ENCODE measurements at places on chromosomes 13 and 19. TPM values are rescaled to one million over a fixed set of nuclear protein-coding genes. Genes with fewer than 3 reads are reported as not detected.
A peak's percentile ranks its signal among the peaks of the same experiment; 100 is the strongest.

DNA sequence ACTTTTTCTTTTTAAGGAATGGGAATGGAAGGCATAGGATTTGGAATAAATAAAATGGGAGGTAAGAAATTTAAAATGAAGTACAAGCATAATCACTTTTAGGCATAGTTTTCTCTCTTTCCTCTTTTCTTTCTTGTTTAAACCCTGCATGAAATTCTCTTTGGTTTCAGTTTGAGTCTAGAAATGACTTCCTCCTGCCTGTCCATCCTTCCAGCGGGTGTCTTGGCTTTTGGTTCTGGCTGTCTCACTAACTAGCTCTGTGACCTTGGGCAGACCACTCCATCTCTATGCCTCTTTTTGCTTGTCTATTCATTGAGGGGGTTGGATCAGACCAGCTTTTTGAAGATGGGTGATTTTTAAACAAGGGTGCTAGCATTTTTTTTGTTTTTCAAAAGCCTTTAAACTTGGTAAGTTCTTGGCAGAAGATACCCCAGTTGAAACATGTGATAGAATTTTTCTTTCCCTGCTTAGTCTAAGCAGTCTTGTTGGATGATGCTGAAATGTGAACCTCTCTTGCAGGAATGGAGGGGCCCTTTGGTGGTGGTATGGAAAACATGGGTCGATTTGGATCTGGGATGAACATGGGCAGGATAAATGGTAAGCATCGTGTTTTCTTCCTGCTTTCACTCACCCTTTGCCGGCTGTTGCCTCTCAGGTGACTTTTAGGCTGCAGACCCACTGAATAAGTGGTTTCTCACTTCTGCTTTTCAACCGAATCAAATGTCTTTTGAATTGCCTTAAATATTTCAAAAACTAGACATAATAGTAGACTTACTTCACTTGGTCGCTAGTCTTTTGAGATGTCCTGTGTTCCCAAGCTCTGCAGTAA lies 28.6 kb downstream of the PRAM1 start:
- no peak for DNase-seq

DNA sequence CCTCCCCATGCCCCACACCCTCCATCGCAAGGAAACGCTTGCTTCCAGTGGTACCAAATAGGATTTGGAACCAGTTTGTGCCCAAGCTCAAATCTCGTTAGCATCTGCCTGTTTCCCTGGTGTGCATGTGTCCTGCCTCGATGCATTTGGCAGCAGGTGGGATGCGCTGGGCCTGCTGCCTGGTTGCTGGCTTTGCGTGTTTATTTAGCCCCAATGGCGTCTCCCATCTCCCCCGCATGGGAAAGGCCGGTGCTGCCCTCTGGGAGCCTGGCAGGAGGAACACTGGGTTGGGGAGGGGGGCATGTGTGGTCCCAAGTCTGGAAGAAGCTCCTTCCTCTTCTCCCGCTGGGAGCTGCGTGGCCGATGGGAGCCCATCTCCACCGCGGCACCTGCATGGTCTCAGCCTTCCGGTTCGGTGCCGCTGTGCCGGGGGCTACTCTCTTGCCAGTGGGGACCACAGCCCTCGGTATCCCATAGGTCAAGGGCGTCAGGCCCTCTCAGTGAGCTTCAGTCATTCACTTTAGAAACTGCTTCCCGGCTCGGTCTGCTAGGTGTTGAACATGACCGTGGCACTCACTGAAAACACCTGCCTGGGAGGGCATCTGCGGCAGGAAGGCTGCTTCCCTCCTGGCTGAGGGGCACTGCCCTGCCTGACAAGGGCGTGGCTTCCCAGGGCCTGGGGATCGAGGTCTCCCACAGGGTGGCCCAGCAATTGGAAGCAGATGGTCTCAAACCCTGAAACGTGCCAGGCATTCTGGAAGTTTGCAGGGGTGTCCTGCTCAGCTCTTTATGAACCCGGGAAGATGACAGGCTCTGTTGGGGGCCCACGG lies 11.8 kb upstream of the F7 start:
- no peak for DNase-seq

- no peak for DNase-seq
Measured at GRCh38 chr19:19461306-19461670, 54.1 kb downstream of the TSSK6 start.

Gene PTH2
- total RNA-seq: 2.5 TPM

GRCh38 chr13:59343993-59344822 lies 819.5 kb downstream of the DIAPH3 start:
- DNase-seq: no peak

Gene MEGF8
- 72.8 TPM for total RNA-seq

DNA sequence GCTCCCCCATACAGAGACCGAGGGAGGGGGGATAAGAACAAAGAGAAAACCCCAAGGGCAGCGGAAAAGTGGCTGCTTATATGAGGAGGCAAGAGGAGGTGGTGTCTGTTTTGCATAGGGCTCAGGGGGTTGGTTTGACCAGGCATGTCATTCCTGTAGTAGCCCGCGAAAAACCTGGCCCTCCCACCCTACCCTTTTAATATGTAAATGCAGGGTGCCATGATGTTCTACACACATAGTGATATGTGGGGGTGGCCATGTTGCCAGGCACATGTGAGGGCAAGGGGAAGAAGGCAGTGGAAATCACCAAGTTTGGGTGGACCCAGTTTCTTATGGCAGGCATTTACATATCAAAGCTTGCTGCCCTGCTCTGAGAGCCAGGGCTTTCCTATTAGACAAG lies 203.5 kb upstream of the UBL3 start:
- no peak for DNase-seq

GRCh38 chr19:585551-586110 lies 4.0 kb upstream of the HCN2 start:
- no peak for DNase-seq

DNA sequence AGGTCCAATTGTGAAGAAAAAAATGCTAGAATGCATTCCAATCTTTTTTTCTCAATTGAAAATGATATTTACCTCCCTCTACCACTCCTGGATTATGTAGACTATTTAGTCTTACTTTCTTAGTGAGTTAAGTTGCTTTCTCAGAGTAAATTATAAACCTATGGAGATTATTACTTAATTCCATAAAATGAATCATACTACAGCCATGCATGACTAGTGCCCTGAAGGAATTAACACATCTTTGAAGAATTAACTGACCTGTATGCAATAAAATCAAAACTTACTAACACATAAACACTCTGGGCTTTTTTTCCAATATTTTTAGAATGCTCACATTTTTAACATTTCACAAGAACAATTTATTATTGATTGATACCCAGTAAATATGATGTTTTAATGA lies 379.4 kb upstream of the DACH1 start:
- no peak for DNase-seq

DNA sequence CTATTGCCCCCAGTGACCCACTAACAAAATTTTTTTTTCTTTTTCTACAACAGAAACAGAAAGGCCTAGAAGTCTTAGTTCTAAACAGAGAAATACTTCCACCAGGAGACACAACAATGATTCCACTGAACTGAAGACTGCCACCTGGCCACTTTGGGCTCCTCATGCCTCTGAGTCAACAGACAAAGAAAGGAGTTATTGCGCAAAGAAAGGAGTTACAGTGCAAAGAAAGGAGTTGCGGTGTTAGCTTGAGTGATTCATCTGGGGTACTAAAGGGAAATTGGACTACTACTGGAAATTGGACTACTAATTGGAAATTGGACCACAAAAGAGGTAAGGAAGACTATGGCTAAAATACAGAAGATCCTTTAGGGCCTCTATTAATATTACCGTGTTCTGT lies 116.6 kb downstream of the PCDH17 start:
- no peak for DNase-seq

GRCh38 chr13:102318233-102318632 lies 83.6 kb downstream of the FGF14 start:
- no peak for DNase-seq

DNA sequence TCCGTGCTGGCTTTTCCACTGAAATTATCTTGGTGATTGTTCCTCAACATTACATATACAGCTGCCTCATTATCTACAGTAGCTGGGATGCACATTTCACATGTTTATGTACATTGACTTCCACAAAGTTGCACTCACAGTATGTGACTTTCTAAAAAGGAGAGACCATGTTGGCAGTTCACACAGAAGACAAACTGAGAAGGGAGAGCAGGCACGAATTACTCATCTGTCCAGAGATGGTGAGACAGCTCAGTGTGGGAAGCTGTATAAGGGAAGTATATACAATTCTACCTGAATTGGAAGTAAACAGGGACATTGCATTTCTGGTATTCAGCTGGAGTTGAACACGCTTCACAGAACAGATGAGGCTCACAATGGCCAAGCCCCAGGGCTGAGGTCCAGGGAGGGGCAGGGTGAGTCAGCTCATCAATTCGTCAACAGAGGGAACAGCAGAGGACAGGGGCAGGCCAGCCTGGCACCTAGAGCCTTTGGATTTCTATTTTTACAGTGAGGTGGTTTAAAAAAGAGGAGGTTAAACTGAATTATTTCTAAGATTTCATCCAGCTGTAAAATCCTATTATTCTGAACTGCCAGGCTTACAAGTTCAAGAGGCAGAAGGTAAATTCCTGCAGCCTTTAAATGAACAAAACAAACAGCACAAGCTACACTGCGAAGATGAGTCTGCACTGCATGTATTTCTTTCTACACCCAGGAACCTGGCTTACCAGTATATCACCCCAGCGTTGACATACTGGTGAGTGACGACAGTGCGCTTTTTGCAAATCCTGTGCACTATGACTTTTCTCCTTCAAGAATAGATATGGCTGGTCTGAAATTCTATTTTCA lies 9.8 kb downstream of the PARP4 start:
- peak; percentile 34 for DNase-seq

DNA sequence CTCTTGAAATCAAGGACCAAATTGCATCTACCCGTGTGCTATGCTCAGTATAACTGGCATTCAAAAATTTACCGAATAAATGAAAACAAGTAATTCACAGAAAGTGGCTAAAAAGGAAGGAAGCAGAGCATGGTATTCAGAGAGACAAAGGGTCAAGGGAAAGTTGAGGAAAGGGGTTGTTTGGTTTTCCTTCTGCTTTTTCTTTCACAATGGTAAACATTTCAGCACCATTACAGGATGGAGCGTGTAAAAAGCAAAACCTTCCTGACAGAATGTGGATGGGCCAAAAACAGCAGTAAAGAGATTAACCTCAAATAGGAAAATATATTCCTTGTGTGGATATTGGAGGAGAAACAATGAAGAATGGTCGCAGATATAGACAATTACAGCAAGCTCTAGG lies 14.8 kb downstream of the DIAPH3 start:
- DNase-seq: no peak

Data from glutamatergic neuron (in vitro differentiated cells).